ENCODE measurements at places on chromosomes 5 and 9.

DNA sequence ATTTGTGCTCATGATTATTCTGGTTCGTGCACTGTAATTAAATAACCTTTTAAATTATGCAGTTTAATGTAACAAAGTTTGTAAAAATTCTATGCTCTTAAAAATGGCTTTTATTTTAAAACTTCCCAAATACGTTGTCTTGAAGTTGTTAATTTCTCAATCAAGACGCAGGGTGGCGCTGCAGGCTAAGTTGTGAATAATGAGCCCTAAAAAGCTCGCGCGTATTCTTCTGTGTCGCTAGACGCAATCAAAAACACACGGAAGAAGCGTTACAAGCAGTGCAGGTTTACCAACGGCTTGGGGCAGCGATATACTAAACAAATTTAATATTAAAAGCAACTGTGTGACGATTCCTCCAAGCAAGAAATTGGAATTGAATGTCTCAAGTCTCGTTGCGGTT, at the start of gene PCDHB4:
TSS of gene PCDHB4 (plus strand) at position 256 of the 400 bp plus-strand sequence. CDS start 181 bp downstream, outside the sequence.
- no peak for DNase-seq

- no peak for DNase-seq
Observed at GRCh38 chr9:84845956-84846900, 176.7 kb downstream of the NTRK2 start.

GRCh38 chr5:179834120-179834519, 13.4 kb downstream of the SQSTM1 start:
- no peak for DNase-seq

- DNase-seq: no peak
Observed at GRCh38 chr5:38926121-38926520, 80.3 kb downstream of the OSMR start.

DNA sequence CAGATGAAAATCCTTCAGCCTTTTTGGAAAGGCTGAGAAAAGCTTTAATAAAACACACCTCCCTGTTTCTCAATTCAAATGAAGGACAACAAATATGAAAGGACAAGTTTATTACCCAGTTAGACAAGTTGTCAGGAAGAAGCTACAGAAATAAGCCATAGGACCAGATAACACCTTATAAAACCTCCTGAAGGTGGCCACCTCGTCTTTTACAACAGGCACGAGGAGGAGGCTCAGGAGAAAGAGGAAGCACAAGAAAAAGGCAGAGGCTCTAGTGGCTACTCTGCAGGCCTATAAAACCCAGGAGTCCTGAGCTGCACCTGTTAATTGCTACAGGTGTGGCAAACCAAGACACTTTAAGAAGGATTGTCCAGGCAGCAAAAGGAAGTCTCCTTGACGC, 352.1 kb upstream of the CDH18 start:
- DNase-seq: no peak

DNA sequence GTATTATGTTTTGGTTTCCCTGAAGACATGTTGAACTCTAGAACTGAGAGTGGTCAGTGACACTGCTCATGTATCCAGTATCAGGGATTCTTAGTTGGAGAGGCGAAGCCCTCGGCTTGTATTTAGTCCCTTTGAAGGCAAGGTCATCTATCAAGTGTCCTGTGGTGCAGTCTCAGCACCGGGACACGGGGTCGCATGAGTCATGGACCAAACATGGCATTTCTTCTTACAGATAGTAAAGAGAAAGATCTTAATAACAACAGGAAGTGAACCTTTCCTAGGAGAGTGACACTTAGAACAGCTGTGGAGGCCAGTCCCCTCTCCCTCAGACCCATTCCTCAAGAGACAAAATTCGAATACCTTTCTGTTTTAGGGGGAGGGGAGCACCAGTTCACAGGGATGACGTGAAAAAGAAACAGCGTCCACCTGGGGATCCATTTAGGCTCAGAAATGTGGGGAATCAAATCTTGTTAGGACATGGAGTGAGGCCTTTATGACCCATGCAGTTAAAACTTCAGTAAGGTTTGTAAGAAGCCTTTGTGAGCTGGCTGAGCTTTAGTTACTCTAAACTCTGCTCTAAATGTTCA, 86.5 kb downstream of the ADGRV1 start:
- DNase-seq: no peak

- DNase-seq: no peak
Observed at GRCh38 chr9:126033318-126033717, 286.1 kb downstream of the PBX3 start.

GRCh38 chr9:92704528-92704927, 34.6 kb upstream of the IPPK start:
- DNase-seq: no peak

DNA sequence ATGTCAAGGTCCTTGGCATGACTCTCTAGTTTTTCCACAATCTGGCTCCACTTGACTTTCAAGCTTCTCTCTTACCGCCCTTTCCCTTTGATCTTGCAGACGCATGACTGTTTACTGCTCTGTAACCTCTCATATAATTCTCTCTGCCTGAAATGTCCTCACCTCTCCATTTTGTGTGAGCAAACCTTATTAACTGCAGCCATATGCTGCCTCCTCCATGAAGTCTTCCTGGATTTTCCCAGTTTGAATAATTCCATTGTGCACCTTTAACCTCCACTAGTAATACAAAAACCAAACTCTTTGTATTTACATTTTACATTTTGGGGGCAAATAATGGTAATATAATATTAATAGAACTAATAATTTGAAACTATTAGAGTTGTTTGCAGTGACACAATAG, 9.5 kb upstream of the C9orf72 start:
- DNase-seq: no peak

DNA sequence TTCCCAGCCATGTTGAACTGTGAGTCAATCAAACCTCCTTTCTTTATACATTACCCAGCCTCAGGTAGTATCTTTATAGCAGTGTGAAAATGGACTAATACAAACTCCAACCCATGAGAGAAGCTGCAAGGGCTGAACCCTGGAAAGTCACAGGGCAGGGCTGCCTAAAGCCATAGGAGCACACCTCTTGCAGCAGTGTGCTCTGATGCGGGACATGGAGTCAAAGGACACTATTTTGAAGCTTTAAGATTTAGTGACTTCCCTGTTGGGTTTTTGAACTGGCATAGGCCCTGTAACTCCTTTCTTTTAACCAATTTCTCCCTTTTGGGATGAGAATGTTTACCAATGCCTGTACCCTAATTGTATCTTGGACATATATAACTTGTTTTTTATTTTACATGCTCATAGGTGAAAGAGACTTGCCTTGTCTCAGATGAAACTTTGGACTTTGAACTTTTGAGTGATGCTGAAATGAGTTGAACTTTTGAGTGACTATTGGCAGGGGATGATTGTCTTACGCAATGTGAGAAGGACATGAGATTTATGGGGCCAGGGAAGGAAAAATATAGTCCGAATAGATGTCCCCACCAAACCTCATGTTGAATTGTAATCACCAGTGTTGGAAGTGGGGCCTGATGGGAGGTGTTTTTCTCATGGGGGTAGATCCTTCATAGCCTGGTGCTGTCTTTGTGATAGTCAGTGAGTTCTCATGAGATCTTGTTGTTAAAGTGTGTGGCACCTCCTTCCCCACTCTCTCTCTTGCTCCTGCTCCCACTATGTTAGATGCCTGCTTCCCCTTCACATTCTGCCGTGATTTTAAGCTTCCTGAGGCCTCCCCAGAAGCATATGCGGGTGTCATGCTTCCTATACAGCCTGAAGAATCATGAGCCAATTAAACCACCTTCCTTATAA, 159.5 kb upstream of the SPEF2 start:
- no peak for DNase-seq

DNA sequence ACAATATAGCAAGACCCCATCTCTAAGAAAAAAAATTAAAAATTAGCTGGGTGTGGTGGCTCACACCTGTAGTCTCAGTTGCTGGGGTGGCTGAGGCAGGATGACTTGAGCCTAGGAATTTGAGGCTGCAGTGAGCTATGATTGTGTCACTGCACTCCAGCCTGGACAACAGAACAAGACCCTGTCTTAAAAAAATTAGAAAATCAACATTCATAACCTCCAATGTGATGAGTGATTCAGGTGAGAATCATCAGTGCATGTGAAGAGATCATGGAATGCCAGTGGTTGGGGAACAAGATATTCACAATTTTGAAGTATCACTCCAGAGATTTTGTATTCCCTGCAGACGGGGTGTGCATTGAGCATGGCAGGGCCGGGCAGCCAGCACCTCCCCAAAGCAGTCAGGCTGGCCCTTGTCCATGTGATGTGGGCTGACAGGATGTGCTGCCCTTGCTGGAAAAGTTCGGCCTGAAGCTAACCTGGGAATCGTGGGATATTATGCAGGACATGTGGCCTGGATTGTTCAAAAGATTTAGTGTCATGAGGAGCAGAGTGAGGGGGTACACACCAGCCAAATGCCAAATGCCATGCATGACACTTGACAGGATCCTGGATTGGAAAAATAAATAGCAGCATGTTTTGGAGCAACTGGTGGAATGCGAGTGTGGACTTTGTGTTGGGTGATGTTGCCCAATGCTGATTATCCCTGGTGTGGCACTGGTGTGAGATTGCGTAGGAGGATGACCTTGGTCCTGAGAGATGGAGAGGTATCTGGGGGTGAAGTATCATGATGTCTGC, 189.0 kb downstream of the RGS3 start:
- no peak for DNase-seq

DNA sequence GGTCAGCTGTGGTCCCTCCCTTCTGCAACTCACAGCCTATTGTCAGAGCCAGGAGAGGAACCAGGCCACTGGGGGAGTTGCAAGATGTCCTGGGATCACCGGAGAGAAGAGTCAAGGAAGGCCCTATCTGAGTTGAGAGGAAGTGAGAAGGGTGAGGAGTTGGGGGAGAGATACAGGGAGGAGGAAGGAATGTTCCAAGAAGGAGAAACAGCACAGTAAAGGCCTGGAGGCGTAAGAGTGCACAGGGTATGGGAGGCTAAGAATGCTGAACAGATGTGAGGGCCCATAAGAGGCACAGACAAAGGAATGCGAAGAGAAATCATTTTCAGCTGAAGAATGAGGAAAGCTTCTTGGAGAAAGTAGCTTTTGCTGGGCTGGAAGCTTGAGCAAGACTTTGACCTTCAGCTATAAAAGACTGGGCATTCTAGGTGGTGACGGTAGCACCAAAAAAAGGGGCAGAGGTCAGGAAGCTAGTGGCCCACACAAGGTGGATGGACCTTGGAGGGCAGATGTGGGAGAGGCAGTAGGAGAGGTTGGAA, 21.6 kb upstream of the CSF1R start:
- no peak for DNase-seq

- peak; percentile 37 for DNase-seq
Observed at GRCh38 chr5:171614971-171615653, 170.5 kb upstream of the SMIM23 start.

- DNase-seq: no peak
Observed at GRCh38 chr9:114988962-114989599, 58.7 kb upstream of the TNFSF8 start.
